ENCODE measurements at places on chromosomes 6 and 20.
A peak's percentile ranks its signal among the peaks of the same experiment; 100 is the strongest.

DNA sequence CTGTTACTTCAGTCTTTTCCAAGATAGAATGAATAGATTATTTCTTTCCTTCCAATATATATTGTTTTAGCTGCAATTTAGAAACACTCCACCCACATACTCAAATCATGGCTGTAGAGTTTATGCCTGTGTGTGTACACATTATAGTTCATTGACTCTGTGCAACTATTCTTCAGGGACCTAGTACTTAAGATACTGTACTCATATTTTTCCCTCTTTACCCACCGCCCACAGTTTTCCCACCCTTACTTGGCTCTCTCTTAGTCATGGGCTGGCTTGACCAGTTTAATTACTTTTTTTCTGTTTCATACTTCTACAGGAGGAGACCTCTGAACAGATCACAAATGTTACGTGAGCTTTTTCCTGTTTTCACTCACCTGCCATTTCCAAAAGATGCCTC is 30.4 kb downstream of the C6orf89 start:
- DNase-seq: no peak

- DNase-seq: no peak
Observed at GRCh38 chr6:134680021-134680420, 269.9 kb downstream of the ALDH8A1 start.

- peak; percentile 53 for DNase-seq
Observed at GRCh38 chr20:50120935-50121693, 8.2 kb upstream of the UBE2V1 start.

- DNase-seq: no peak
Observed at GRCh38 chr20:10113746-10114145, 79.0 kb downstream of the ANKEF1 start.

DNA sequence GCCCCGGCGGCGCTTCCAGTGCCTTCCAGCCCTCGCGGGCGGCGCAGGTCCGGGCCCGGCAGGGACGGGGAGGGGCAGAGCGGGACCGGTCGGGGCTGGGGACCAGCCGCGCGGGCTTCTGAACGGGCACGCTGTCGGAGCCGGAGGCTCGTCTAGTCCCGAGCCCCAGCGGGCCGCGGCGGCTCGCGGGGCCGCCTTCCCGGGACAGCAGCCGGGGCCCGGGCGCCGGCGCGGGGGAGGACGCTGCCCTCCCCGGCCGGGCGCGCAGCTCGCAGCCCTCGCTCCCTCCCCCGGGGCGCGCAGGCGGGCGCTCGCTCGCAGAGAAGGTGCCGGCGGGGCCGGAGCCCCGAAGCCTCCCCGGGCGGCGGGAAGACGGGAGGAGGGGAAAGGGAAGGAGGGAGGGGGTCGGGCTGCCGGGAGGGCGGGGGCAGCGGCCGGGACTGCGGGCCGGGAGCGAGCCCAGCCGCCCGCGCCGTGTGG is 696 bp upstream of the SIRPA start:
- DNase-seq: peak; percentile 15

DNA sequence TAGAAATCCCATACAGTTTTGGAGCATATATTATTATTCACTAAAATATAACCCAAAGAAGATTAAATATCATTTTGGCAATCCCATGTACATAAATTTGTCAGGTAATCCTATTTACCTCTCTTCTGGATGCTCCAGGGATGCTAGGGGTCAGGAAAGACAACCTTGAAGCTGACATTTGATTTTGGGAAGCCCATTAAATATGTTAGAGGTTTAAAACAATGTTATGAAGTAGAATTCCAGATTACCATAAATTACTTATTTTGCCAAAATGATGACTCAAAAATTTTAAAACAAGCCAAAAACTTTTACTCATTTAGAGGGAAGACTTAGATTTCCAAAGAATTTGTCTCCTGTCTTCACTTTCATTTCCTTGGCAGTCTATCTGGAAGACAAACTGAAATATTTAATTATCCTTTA is 9.2 kb upstream of the IL22RA2 start:
- no peak for DNase-seq

GRCh38 chr20:35226126-35226883 is at the start of gene MMP24:
Gene MMP24 (plus strand): TSS chr20:35226690. CDS start chr20:35226739, 49 bp downstream.
- DNase-seq: no peak

DNA sequence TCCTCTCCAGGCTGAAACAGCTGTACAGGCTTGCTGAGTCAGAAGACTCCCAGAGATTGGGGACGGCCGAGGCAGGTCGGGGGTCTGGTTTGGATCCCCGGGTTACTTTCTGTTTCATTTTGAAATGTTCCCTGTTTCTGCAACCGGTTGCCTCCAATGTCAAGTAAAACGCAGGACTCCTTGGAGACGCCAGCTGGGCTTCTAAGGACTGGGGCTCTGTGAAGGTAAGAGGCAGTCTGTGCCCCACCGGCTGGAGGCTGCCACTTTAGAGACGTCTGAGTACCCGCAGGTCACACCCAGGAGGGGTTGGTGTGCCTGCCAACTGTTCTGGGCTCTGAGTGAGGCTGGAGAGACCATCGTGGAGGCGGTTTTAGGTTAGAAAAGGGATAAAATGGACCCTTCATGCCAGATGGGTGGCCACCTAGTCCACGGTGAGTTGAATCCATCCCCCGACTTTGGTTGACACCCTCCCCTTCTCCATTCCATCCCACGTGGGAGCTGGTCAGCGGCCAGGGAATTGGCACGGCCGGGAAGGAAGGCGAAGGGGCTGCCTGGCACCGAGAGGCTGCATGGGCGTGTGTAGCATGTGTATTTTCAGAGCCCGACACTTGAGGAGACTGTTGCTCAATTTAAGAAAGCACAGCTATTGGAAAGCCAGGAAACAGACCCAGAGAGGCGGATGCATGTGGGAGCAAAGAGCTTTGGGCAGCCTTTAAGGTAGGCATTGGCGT is 240.9 kb downstream of the PHACTR1 start:
- DNase-seq: peak; percentile 14

- no peak for DNase-seq
Observed at GRCh38 chr6:150573041-150573681, 26.5 kb upstream of the PLEKHG1 start.

DNA sequence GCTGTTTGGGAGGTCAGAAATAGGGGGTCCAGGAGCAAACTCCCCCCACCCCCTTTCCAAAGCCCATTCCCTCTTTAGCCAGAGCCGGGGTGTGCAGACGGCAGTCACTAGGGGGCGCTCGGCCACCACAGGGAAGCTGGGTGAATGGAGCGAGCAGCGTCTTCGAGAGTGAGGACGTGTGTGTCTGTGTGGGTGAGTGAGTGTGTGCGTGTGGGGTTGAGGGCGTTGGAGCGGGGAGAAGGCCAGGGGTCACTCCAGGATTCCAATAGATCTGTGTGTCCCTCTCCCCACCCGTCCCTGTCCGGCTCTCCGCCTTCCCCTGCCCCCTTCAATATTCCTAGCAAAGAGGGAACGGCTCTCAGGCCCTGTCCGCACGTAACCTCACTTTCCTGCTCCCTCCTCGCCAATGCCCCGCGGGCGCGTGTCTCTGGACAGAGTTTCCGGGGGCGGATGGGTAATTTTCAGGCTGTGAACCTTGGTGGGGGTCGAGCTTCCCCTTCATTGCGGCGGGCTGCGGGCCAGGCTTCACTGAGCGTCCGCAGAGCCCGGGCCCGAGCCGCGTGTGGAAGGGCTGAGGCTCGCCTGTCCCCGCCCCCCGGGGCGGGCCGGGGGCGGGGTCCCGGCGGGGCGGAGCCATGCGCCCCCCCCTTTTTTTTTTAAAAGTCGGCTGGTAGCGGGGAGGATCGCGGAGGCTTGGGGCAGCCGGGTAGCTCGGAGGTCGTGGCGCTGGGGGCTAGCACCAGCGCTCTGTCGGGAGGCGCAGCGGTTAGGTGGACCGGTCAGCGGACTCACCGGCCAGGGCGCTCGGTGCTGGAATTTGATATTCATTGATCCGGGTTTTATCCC is at the start of gene VEGFA:
TSS of gene VEGFA (plus strand) at position 686 of the 846 bp plus-strand sequence.
- peak; percentile 94 for DNase-seq

DNA sequence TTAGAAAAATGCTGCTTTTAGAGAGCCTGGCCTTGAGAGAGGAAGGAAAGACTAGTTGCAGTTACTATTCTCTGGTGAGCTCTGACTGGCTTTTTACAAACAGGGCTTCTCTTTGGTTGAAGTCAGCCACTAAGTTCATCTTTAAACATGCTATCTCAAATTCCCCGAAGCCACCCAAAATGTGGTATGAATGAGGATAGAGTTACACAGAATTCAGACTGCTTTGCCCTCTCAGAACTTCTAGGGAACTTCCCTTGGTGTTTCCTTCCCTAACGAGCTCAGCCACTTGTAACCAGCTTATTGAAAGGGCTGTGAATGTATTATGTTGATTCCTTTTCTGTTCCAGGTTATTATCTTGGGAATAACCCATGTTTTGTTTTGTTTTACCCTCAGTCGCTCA is 73.5 kb downstream of the EFHC1 start:
- no peak for DNase-seq

GRCh38 chr6:130211691-130212090 is 11.1 kb downstream of the SAMD3 start:
- no peak for DNase-seq

- no peak for DNase-seq
Observed at GRCh38 chr6:149881066-149881766, 16.7 kb downstream of the RAET1E start.

DNA sequence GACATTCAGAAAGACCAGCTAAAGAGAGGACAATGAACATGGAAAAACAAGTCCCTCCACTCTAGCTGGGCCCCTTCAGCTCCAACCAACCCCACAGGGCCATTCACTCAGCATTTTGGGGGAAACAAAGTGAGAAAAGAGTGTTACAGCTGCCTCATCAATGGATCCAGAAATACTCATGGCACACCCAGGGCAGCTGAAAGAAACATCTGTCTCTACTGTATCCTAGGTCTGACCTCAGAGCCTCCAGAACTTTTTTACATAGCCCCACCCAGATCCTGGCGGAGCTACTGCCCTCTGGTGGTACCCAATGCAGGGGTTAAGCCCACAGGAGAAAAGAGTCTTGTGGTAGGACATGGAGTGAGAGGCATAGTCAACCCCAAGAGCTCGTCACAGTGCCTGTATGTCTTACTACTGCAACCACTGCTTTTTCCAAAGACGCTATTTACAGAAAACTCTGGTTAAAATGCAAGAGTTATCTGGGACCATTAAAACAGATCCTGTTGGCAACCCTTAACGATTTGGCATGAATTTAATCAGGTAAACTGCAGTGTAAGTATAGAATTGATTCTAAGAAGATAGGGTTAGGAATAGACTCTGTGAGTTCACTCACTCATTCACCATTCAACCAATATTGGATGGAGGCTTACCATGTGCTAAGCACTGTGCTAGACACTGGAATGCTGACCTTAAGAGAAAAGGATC is 37.4 kb upstream of the FAM83C start:
- peak; percentile 78 for DNase-seq

GRCh38 chr6:161407115-161407514 is 133.3 kb upstream of the AGPAT4 start:
- DNase-seq: no peak

DNA sequence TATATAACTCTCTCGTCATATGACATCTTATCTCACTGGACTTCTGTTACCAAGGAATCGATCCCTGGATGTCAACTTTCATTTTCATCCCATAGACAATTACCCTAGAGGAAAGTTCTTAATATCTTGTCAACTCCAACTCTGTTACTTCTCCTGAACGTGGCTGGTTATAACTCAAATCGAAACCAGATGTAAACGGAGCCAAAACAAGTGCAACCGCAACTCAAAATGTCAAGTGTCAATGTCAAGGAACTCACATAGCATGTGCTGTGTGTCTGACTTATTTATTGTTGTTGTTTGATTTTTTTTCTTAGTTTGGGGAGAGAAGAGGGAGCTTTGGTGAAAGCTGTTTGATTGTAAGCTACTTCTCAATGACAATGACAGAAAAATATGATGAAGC is 108.6 kb downstream of the VIP start:
- no peak for DNase-seq

GRCh38 chr20:41068806-41069205 is 40.2 kb downstream of the TOP1 start:
- DNase-seq: no peak

DNA sequence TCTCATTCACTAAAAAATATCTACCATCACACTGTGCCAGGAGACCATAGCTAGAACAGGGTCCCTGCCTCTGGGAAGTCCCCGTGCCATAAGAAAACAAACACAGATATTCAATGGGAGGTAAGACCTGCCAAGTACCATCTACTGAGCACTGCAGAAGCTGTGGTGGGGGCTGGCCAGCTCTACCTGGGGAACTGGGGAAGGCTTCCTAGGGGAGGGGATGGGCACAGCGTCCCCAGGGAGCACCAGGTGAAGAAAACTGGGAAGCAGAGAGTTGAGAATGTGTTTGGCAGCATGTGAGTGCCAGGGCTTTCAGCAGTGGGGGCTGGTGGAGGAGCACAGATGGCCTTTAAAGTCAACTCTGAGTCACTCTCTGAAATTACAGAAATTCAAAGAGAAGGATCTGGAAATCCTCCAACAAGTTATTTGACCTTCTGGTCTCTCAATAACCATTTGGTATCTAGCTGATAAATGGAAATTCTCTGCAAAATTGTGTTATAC is 85.2 kb downstream of the SHLD1 start:
- DNase-seq: peak; percentile 21
